ENCODE measurements at places on chromosomes 2 and 18.

GRCh38 chr2:165572151-165572550 is 102.7 kb downstream of the CSRNP3 start:
- DNase-seq = no peak

GRCh38 chr18:76378526-76379215 is 116.4 kb downstream of the ZNF516 start:
- DNase-seq = no peak

DNA sequence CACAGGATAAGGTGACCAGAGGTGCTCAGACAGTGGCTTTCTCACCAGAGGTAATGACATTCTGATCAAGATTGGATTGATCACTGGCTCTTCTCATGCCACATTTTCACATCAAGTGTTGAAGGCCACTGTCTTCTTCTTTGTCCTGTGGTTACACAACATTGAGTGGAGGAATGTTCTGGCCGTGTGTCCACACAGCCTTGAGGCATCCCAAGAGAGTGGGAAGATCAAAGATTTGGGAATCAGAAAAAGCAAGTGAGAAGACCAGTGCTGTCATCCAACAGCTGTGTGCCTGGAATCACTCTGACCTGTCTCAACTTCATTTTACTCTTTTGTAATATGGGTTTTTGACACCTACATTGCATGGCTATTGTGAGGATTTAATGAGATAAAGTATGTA is 67.4 kb downstream of the IL1R2 start:
- no peak for DNase-seq

DNA sequence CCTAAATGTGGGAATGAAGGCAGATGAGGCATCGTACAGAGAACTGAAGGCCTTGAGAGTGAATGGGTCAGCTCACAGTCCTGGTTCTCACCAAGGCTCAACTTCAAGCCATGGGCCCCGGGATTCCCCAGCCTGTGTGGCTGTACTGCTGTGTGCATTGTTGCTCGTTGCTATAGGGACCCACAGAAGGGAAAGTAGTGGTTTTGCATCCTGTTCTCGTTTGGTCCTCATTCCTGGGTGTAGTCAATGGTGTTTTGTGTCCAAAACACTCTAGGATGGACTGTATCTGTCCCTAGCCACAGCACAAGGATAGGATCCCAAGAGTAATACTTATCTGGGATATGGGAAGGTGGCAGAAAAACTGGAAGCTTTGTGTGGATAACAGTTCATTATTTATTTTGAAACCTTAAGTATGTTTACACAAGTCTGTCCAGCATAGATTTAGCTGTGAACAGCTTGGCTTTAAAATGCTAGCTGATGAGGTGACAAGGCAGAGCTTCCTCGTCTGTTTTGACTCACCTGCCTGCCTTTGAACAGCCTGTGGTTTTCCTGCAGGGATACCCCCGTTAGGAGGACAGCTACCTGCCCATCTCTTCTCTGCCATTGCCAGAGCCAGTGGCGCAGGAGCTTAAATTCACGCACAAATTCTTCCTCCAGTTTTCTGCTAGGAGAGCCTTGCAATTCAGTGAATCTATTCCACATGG is 85.0 kb downstream of the WDSUB1 start:
- DNase-seq = no peak

DNA sequence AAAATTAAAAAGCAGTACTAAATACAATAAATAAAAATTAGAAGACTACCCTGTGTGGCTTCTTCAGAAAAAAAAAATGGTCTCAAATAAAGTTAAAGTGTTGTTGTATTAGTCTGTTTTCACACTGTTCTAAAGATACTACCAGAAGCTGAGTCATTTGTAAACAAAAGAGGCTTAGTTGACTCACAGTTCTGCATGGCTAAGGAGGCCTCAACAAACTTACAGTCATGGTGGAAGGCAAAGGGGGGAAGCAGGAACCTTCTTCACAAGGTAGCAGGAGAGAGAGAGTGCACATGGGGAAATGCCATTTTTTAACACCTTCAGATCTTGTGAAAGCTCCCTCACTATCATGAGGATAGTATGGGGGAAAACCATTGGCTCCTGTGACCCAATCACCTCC is 612.8 kb downstream of the RNF144A start:
- no peak for DNase-seq

DNA sequence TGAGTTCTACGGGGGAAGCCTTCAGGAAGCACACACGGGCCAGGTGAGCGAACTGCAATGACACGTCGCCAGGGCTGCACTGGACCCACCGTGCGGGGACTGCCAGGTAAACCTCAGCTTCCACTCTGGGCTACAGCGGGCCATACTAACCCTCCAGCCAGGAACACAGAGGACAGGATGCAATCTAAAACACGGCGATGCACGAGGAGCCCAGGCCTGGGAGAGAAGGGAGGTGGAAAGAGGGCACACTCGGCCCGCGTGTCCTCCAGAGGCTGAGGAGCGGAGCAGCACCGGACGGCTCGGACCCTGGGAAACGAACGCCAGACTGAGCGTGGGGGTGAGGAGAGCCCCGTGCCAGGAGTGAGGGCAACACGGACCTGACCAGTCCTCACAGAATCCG is 69.3 kb downstream of the HDAC4 start:
- no peak for DNase-seq

DNA sequence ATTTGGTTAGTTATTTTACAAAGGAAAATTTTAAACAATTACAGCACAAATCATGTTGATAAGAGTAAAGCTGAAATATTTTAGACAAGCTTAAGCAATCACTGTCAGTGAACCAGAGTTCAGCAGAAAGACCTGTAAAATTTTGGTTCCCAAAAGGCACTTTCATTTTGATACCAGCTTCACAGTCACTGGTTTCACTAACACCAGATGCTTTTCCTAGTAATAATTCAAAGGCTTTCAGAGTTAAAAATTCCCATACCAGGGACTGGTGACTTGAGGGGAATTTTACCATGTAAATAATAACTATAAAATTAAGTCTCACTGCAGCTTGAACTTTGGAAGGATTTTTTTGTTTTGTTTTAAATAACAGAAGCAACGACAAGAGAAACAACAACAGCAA is 102.3 kb upstream of the CD302 start:
- no peak for DNase-seq

GRCh38 chr2:102939207-102939606 is 177.4 kb downstream of the TMEM182 start:
- no peak for DNase-seq
